ENCODE measurements at places on chromosomes 3 and 15.

- no peak for DNase-seq
These were observed 241.6 kb downstream of the KCNMB2 start for GRCh38 chr3:178777718-178778411.

DNA sequence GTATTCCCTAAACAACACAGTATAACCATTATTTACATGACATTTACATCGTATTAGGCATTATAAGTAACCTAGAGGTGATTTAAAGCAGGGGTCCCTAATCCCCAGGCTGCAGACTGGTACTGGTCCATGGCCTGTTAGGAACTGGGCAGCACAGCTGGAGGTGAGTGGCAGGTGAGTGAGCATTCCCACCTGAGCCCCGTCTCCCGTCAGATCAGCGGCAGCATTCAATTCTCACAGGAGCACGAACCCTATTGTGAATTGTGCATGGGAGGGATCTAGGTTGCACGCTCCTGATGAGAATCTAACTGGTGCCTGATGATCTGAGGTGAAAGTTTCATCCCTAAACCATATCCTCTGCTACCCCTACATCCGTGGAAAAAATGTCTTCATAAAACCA, 138.2 kb downstream of the ATP10A start:
- DNase-seq = no peak

GRCh38 chr3:192054881-192055280, 593.9 kb downstream of the PYDC2 start:
- DNase-seq = no peak

GRCh38 chr3:63934041-63934866, 22.1 kb upstream of the SCAANT1 start:
- peak; percentile 36 for DNase-seq

DNA sequence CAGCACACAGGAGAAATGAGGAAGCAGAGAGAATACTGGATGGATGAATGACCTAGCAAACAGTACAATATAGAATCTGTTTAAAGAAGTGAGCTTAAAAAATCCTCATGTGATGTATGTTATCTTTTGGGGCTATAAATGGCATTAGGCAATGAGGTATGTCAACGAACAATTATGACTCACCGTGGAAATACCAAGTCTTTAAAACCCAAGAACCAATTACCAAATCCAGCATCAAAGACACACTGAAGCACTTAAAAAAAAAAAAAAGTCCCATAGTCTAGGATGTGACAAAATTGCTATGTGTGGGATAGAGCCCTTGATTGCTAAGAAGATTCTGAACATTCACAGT, 36.3 kb upstream of the HERC1 start:
- DNase-seq = no peak

DNA sequence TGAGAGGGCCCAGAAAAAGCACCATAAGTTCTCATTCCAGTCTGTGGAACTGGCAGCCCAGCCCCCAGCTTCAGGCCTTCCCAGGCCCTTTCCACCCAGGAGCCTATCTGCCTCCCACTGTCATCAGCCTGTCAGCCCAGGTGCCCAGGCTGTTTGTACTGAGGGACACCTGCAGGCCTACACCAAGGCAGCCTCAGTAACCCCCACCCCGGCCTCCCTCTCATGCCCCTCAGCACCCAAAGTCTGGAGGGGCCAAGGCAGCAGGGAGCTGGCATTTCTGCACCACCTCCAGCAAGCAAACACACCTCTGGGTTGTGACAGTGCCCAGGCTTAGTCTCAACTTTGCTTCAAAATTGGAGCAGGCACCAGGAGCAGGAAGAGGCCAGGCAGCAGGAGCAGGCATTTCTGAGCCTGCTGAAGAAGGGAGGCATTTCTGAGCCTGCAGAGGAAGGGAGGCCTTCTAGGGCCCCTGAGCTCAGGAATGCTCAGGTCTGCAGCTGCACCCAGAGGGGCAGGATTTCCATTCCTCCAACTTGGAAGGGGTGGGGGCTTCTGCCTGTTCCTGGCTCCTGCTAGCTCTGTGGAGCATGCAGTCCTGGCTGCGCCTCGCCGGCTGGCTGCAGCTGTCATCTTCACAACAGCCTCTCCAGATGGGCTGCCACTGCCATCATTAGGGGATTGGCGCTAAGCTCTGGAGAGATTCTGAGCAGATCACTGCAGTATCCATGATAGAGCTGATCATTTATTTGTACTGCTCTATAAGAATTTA, 396.1 kb downstream of the UNC13C start:
- DNase-seq = no peak

- DNase-seq = no peak
These were observed 376.8 kb upstream of the THBS1 start for GRCh38 chr15:39204031-39204430.

DNA sequence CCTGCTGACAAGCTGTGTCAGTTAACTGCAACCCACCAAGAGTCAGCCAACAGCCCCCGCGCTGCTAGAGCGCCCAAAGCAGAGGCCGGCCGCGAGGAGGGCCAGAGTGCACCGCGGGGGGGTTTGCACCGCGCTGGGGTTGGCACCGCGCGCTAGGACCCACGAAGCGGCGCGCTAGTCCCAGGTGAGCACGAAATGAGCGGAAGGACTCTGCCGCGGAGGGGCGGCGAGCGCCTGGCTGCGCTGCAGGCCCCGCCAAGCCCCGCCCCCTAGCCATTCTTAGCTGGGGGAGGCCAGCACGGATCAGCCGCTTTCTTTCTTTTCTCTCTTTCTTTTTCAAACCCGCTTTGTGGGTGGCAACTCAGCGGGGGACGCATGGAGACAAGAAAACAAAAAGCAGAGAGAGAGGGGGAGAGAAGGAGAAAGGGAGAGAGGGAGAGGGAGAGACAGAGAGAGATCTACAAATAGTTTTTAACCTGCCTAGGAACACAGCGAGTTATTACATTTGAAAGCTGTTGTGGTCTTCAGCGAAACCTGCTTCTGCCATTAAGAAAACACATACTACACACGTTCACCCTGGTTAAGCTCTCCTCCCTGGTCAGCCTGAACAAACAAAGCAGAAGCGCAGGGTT, 6.9 kb upstream of the FOXB1 start:
- DNase-seq = no peak

- no peak for DNase-seq
These were observed 693.1 kb upstream of the NECTIN3 start for GRCh38 chr3:110378481-110378880.

- no peak for DNase-seq
These were observed 13.3 kb upstream of the MYZAP start for GRCh38 chr15:57578288-57578900.

GRCh38 chr3:175620532-175620931, 761.4 kb downstream of the NAALADL2 start:
- DNase-seq = no peak

GRCh38 chr3:171718493-171719185, 91.6 kb downstream of the PLD1 start:
- no peak for DNase-seq

DNA sequence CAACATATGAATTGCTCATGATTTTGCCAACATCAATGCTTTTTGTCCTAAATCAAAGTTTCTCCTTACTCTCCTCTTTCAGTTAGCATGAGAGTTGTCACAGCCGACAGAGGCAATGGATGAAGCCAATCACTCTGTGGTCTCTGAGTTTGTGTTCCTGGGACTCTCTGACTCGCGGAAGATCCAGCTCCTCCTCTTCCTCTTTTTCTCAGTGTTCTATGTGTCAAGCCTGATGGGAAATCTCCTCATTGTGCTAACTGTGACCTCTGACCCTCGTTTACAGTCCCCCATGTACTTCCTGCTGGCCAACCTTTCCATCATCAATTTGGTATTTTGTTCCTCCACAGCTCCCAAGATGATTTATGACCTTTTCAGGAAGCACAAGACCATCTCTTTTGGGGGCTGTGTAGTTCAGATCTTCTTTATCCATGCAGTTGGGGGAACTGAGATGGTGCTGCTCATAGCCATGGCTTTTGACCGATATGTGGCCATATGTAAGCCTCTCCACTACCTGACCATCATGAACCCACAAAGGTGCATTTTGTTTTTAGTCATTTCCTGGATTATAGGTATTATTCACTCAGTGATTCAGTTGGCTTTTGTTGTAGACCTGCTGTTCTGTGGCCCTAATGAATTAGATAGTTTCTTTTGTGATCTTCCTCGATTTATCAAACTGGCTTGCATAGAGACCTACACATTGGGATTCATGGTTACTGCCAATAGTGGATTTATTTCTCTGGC, 2.5 kb downstream of the OR4F6 start:
- no peak for DNase-seq

DNA sequence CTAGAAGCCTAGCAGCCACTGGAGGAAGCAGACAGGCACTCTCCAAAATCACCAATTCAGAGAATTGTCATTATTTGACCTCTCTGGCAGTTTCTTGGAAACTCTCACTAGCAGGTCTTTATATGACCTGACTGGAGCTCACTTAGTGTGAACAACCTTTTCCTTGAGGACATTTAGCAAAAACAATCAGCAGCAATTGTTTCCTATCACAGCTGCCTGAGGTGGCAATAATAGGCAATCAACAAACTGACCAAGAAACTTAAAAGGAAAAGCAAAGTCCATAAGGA, 162.4 kb upstream of the STT3B start:
- DNase-seq = no peak

DNA sequence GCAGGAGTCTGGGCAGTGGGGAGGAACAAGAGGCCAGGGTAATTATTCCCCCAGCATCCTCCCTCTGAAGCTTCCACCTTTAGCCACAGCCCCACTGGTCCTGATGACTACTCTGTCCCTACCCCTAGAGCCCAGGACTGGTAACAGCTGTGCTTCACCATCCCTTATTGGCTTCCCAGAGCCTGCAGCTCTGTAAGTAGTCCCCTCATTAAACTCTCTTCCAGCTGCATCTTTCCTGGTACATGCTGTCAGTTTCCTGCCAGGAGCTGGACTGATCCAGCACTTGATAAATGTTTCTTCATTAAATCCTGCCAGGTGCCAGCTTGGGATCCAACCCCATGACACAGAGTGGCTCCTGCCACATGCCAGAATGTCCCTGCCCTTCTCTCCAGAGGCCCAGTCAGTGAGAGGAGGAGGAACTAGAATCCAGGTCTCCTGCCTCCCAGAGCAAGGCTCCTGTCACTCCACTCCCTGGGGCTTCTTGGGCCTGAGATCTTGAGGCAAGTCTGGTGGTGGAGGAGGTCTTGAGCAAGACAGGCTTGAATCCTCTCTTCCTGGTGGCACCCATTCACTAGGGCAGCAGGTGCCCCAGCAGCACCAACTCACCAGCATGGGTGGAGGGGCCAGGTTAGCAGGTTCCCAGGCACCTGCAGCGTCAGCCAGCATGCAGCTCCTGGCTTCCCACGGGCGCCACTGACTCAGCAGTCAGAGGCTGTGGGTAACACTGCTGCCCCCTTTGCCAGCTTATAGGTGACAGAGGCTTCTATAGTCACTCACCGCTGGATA, 27.6 kb downstream of the FBXW12 start:
- DNase-seq = peak; percentile 5

DNA sequence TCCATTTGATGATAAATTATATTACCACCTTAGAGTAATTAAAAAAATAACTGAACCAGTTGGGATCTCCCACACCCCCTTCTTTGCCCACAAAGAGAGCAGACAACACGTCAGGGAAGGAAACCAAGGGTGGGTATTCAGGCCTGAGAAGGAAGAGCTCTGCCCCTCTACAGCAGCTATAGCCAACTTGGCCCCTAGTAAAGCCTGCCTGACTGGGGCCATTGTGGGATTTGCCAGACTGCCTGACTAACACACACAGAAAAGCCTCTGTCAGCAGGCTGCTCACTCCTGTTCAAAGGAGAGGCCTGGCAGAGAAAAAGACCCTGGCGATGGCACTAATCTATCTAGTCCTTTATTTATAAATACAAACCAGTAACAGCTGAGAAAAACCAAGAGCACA, 41.4 kb downstream of the ATP8B4 start:
- DNase-seq = no peak

- no peak for DNase-seq
These were observed 19.7 kb downstream of the CHMP2B start for GRCh38 chr3:87246662-87247429.

GRCh38 chr15:29123991-29124390, 145.6 kb downstream of the NSMCE3 start:
- no peak for DNase-seq

DNA sequence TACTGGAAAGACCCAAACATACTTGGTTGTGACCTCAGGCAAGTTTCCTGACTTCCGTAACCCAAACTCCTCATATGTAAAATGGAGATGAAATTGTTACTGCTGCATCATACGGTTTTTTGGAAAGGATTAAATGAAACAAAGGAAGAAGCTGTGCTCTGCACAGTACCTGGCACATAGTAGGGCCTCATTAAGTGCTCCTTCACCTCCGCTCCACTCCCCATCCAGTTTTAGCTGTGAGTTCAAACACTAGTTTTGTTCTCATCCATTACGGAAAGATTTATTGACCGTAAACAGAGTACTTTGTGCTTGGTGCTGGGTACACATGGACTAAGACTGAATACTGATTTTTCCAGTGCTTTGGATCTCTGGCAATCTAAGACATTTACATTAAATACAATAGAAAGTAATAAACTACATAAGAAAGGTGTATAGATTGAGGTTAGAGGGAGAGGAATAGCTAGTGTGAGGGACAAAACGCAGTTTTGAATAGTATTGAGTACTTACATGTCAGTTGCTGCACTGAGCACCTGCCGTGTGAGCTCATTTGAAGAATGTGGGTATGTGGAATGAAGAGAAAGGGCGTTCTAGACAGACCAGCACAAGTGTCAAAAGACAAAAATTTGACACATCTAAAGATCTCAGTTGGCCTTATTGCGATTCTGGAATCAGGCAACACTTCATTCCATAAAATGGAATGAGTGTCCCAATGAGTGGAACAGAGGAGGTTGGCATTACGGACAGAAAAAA, 594 bp upstream of the ICE2 start:
- DNase-seq = no peak

GRCh38 chr3:42056840-42057239, 34.3 kb upstream of the TRAK1 start:
- DNase-seq = no peak

DNA sequence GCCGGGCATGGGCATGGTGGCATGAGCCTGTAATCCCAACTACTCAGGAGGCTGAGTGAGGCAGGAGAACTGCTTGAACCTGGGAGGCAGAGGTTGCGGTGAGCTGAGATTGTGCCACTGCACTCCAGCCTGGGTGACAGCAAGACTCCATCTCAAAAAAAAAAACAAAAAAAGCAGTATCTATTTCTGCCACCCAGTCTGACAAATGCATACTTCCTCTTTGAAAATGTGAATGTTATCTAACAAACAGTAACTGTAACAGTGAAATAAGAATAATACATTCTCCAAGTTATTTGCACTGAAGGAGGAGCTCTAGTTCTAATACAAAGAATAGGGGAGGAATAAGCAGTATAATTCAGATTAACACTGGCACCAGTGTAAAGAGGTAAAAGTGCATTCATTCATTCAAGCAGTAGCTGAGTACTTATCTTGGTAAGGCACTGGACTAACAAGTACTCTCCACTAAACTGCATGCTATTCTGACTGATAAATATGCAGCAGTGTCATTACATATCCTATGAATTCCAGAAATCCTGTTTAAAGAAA, 12.9 kb downstream of the VPS13C start:
- no peak for DNase-seq

GRCh38 chr3:46091741-46092701, 64.7 kb upstream of the XCR1 start:
- DNase-seq = no peak
